ENCODE measurements at places on chromosomes 6 and 20. TPM values are rescaled to one million over a fixed set of nuclear protein-coding genes. Genes with fewer than 3 reads are reported as not detected.

IMPG1 gene
- polyA plus RNA-seq: not detected

DNA sequence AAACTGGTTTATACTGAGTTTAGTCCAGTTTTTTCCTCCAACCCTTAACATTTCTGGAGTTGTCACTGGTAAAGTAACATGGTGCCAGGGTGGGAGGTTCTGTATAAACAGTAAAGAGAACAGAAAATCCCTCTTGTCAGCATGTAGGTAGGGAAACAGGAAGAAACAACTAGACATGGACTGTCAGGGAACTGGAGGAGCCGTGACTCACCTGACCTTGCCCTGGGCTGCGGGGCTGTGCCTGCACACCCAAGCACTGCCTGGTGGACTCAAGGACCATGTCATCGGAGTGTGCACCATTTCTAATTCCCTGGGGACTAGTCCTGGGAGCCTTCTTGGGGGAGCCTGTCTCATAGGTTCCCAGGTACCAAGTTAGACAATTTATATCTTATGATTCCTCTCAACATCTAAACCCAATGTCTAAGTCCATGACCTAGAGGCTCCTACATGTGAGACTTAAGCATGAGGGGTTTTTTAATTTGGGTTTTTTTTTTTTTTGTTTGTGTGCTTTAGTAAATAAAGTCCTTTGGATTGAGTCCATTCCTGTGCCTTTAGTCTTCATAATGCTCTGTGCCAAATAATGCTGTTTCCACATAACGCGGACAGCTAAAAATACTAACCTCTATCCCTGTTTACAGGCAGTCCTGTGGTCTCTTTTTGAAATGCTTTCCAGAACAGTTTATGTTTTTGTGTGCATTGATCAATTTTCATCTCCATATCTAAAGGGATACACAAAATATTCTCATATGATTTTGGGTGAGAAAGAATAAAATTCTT is 136.9 kb upstream of the SUPT3H start:
- H3K27me3 ChIP-seq: no peaks in the 10 kb centered on the region
- no peak for DNase-seq
- H3K27ac ChIP-seq: no peak overlapping the region
- no peaks in the 10 kb centered on the region for H3K4me1 ChIP-seq
- H3K4me3 ChIP-seq: no peak overlapping the region

DNA sequence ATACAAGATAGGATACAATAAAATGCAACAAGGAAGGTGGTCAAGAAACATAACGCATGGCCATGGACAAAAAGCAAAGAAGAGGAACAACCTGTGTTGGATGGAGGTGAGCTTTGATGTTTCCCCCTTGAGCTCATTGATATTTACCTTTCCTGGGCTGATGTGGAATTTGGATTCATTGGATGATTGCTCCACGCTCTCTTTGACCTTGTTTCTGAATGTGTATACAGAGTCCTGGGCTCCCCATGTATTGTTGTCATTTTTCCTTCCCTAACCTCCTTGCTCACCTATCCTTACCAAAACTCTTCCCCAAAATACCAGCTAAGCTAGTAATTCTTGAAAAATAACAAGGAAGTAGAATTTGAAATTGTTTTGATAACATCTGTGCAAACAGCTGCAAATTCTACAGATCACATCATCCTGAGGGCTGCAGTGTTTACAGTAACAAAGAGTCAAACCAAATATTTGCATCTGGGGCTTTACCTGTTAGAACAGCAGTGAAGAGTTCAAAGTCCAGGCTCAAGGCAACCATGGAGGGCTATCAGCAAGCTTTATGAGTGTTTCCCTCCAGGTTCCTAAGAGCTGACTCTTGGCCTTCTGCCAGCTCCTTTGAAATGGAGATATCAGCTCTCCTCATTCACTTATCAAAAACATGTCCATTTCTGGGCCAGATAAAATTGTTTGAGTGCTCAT is 214.3 kb upstream of the MARCKS start:
- H3K27ac ChIP-seq: no peak overlapping the region
- peaks cover 22% of the 10 kb centered on the region for H3K4me1 ChIP-seq
- DNase-seq: no peak
- H3K4me3 ChIP-seq: no peak overlapping the region
- no peaks in the 10 kb centered on the region for H3K27me3 ChIP-seq

SLCO4A1 gene
- polyA plus RNA-seq: 1.1 TPM

- H3K4me1 ChIP-seq: peaks cover 15% of the 10 kb centered on the region
- DNase-seq: no peak
- no peak overlapping the region for H3K4me3 ChIP-seq
- H3K27ac ChIP-seq: no peak overlapping the region
- peaks cover 22% of the 10 kb centered on the region for H3K27me3 ChIP-seq
These were observed 157.5 kb downstream of the CEBPB start for GRCh38 chr20:50348096-50348495.

Data from naive B cell (primary cell).